ENCODE measurements at places on chromosomes 1 and 21.

- DNase-seq, result peak; percentile 60
These were observed 19.1 kb downstream of the RAB7B start for GRCh38 chr1:205983925-205984725.

GRCh38 chr1:246364415-246364941, 142.6 kb downstream of the SMYD3 start:
- no peak for DNase-seq

- no peak for DNase-seq
These were observed 514 bp downstream of the FAM43B start for GRCh38 chr1:20552728-20553445.

GRCh38 chr21:44475266-44475845, 20.0 kb downstream of the LRRC3 start:
- DNase-seq, result no peak

GRCh38 chr1:234915924-234916675, 212.5 kb downstream of the TOMM20 start:
- no peak for DNase-seq

- no peak for DNase-seq
These were observed 35.6 kb downstream of the TMEM63A start for GRCh38 chr1:225846331-225847310.

DNA sequence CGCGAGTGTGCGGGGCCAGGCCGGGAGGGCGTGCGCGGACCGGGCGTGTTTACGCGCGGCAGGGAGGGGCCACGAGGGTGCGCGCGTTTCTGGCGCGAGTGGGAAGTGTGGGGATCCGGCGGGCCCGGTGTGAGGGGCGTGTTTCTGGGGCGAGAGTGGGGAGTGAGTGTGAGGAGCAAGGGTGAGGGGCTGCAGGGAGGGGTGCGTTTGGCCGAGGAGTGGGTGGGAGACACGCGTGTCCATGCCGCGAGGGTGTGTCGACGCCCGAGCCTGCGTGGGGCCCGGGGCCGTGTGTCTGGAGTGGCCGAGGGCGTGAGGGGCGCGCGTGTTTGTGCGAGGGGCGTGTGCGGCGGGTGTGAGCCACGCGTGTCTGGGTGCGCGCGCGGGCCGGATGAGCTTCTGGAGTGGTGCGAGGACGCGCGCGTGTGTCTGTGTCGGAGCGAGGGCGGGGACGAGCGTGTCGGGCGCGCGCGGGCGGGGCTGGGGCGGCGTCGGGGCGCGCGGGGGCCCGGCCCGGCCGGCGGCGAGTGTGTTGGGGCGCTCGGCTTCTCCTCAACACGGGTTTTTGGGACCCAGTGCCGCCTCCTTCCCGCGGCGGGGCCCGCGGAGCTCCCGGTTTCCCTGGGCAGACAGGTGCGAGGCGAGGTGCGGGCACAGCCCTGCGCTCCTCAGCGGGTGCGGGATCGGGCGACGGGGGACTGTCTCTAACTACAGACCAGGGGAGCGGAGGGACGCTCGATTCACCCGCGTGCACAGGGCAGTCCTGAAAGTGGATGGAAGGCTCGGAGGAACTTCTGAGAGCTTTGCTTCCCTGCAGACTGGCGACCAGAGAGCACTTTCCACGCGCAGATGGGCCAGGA, 65.8 kb upstream of the VAMP3 start:
- DNase-seq, result no peak

- no peak for DNase-seq
These were observed 161.8 kb upstream of the NFIA start for GRCh38 chr1:60920561-60920960.

GRCh38 chr1:21539933-21540332, 30.7 kb downstream of the ALPL start:
- DNase-seq, result no peak

DNA sequence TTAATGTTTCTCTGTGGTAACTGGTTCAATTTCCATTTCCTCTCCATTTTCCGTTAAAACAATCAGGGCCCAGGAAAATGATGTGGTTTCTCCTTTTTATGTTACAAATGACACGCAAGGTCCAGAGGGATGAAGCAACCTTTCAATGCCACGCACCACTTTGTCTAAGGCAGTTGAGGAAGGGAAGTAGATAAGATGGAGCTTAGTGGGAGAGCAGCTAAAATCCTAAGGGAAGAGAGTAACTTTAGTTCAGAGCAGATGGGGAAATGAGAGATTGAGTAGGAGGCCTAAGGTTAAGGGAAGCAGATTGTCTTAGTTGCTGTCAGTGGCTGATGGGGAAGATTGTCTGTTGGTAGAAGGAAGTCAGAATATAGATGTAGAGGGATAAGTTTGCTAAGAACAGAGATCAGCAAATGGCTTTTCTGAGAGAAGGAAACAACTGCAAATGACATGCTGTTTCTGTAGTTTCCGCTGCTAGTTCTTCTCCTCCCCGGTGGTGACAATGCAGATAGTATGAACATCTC, 660 bp downstream of the CD1C start:
- no peak for DNase-seq

DNA sequence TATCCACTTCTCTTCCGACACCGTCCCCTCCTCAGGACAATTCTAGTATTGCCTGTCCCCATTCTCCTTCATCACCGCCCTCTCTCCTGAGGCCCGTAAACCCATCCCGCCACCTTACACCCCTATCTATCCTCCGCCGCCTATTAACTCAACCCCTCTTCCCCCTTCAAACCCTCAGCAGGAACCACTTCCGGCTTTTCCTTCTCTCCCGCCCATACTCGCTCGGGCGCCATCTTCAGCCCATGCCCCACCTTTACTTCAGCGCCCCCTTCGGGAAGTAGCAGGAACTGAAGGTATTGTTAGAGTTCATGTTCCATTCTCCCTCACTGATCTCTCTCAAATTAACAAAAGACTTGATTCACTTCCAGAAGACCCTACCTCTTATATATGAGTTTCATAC, 31.6 kb downstream of the VN1R5 start:
- no peak for DNase-seq

- no peak for DNase-seq
These were observed 62.9 kb upstream of the SELENON start for GRCh38 chr1:25737130-25737529.

GRCh38 chr1:28592321-28593071, 431 bp downstream of the RAB42 start:
- no peak for DNase-seq

DNA sequence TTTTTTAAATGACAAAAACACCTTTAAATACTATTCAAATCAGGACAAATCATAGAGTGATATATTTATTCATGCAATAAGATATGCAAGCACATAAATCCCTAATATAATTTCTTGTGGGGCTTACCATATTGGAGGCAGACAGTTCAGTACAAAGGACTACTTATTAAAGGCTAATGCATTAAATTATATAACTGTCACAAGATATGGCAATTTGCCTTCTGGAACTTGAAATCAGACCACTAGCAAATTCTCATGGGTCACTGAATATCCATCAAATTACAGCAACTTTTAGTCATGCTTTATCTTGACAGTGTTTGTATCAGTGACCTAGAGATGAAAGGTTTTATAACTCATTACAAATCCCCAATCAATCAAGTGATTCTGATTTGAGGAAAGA, 54.1 kb upstream of the NCAM2 start:
- DNase-seq, result no peak

DNA sequence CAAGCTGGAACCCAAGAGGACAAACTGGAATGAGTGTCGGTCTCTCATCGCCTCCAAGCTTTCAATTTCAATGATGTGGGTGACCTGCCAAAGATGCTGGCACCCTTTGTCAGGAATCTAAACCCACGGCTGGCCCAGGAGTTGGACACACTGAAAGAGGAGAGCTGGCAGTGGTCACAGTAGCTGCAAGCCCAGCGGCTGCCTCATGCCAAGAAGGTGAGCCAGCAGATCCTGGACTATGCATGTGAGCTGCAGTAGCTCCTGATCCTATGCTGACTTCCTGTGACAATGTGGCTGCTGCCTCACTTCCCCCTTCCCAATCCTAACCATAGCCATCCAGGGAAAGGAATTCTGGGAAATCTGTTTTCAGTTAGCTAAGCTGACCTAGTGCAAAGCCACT, 117.0 kb upstream of the VAV3 start:
- DNase-seq, result peak; percentile 45

GRCh38 chr1:3074800-3075199, 5.8 kb downstream of the PRDM16 start:
- no peak for DNase-seq

GRCh38 chr1:145887631-145888030, 2.0 kb upstream of the ANKRD35 start:
- DNase-seq, result no peak

GRCh38 chr1:77282187-77282865, 507 bp downstream of the AK5 start:
- no peak for DNase-seq

DNA sequence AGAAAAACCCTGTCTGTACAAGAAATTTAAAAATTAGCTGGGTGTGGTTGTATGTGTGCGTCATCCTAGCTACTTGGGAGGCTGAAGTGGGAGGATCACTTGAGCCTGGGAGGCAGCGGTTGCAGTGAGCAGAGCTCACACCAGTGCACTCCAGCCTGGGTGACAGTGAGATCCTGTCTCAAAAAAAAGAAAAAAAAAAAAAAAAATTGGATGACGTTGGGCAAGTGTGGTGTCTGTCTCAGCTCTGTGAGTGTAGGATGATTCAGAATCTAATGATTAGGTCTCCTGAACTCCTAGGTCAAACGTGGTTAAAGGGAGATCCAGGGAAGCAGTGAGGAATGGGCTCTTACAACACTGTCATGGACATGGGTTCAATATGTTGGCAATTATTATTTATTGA, 435.9 kb downstream of the KIF26B start:
- DNase-seq, result no peak

DNA sequence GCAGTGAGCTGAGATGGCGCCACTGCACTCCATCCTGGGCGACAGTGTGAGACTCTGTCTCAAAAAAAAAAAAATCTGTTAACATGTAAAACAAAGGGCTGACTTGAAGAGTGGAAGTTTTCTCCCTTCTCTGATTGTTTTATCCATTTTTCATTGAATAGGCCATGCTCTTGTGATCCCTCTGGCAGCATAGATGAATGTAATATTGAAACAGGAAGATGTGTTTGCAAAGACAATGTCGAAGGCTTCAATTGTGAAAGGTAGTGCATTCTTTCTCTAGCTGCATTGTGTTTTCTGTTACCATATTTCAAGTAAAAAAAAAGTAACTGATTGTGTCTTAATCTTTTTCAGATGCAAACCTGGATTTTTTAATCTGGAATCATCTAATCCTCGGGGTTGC, 69.6 kb upstream of the LAMC2 start:
- DNase-seq, result no peak

- DNase-seq, result no peak
These were observed 431 bp downstream of the EEIG2 start for GRCh38 chr1:108560189-108560873.

DNA sequence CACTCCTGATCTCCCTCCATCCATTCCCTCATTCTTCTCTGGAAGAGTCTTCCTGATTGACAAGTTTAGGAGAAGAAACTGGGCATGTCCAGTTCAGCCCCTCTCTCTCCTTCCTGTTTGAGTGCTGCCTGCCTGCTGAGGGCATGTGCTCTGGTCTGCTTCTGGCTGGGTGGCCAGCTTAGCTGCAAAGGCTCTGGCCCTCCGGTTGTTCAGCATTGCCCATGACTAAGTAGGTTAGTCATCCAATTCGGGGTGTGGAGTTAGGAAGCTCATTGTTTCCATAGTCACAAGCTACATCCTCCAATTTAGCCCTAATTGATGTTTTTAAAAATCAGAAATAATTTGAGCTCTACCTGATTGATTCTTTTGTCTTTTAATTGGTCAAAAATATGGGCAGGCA, 25.6 kb upstream of the PLA2G2E start:
- DNase-seq, result peak; percentile 82

GRCh38 chr1:30192969-30193630, 530.3 kb downstream of the MATN1 start:
- no peak for DNase-seq

GRCh38 chr1:152009691-152010090, 16.0 kb upstream of the S100A10 start:
- DNase-seq, result no peak

DNA sequence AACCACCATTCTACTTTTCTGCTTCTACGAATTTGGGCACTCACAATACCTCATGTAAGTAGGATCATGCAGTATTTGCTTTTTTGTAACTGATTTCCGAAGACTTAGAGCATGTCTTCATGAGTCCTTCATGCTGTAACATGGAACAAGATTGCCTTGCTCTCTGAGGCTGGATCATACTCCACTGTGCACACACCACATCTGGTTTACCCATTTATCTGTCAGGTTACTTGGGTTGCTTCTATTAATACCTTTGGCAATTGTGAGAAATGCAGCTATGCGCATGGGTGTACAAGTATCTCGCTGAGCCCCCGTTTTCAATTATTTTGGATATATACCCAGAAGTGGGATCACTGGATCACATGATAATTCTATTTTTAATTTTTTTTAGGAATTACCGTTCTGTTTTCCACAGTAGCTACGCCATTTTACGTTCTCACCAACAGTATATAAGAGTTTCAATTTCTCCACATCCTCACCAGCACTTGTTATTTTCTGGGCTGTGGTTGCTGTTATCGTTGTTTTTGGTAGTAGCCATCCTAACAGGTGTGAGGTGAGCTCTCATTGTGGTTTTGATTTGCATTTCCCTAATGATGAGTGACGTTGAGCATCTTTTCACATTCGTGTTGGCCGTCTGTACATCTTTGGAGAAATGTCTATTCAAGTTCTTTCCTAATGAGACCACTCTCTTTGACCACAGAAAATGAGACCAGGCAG, 10.7 kb upstream of the SLC2A5 start:
- DNase-seq, result no peak

DNA sequence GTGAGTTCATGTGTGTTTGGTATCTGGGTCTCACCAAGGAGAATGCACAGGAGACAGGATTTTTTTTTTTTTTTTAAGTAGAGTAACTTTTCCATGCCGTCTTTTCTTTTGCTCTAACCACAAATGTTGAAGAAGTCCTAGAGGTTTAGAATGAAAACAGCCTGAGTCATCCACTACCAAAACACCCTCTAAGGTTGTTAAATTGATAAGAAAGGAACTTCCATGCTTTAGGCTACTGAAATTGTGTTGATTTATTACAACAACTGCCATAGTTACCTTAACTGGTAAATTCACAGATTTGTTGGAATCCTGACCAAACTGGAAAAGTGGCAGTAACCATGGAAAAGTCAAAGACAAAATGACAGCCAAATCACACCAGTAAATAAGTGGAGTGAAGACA, 375.6 kb downstream of the AMY1C start:
- no peak for DNase-seq

GRCh38 chr1:86227026-86227425, 70.5 kb upstream of the COL24A1 start:
- no peak for DNase-seq

- DNase-seq, result no peak
These were observed 4.1 kb downstream of the RUNX1 start for GRCh38 chr21:35044770-35045541.

DNA sequence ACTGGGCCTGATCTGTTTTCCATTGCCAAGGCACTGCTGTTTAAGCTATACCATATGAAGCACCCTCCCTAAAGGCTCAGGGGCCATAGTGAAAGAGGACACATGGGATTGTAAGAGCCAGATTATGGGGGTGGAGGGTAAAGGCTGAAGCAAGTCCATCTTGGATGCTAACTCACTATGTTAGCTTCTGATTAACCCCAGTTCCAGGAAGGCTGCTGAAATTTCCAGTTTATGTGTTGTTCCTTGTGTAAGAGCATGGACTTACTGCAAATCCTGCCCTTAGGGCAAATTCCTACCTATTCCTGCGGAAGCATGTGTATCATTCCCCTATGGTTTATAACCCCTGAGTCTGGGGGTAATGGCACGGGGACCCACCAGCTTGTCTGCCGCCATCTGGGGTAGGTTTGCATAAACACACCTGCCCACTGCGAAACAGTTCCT, 91.8 kb upstream of the SERBP1 start:
- DNase-seq, result no peak
